Kidney epithelial cell (primary cell): ENCODE measurements at places on chromosomes 6 and 20.

- no peak for DNase-seq
Measured at GRCh38 chr6:109121411-109121810, 26.1 kb downstream of the CEP57L1 start.

DNA sequence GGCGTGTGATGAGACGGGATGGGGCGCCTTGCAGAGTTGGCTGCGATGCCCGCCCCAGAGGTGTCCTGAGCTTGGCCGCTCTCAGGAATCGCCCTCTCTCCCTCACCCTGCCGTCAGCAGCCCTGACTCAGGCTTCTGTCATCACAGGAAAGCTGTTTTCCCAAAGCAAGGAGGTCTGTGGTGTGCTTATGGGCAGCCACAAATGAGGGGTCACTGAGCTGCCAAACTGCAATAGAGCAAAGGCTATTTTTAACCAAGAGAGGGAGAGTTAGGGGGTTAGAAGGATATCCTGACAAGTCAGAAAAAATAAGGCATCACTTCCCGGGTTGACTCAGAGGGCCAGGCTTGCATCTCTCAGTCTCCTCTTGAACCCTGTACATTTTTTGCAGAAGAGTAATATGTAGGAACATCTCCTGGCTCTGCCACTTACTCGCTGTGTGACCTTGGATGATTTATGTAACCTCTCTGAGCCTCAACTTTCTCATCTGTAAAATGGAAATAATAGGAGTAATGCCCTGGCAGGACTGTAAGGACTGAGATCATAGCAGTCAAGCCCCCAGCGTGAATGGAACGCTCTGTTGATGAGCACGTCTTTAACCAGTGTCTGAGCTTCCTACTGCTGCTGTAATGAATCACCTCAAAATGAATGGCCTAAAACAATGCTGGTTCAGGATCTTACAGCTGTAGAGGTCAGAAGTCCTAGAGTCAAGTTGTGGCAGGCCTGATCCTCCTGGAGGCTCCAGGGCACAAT, 181.9 kb downstream of the NFATC2 start:
- peak; percentile 97 for DNase-seq

DNA sequence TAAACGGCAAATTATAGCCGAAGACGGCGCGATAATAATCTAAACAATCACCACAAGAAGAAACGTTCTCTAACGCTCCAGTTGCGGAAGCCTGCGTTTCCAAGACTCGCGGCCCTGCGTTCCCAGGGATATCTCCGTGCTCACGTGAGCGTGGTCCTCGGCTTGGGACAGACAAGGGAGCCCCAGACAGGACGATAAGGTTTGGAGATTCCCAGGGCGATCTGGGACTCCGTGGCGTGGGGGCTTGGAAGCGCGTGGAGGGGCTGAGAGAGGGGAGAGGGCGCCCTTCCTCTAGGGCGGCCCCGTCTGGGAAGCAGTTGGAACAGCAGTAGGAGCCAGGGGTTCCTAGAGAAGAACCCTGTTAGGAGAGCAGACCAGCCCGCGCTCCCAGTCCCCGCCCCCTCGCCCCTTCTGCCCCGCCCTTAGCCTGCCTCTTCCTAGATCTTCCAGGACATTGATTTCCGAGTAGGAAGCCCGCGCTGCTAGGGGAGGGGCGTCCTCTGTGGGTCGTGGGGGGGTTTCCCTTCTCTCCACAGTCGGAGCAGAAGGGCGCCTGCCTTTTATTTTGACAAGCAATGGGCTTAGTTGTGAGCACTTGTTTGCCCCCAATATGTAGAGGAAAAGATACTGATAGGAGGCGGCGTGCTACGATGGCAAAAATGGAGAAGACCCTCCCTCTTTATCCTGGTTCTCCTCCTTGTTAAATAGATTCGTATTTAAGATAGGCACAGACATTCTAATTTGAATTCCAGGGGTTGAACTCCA, 10.6 kb downstream of the NRN1 start:
- no peak for DNase-seq

GRCh38 chr6:118719351-118720124, 68.1 kb upstream of the CEP85L start:
- DNase-seq: no peak

DNA sequence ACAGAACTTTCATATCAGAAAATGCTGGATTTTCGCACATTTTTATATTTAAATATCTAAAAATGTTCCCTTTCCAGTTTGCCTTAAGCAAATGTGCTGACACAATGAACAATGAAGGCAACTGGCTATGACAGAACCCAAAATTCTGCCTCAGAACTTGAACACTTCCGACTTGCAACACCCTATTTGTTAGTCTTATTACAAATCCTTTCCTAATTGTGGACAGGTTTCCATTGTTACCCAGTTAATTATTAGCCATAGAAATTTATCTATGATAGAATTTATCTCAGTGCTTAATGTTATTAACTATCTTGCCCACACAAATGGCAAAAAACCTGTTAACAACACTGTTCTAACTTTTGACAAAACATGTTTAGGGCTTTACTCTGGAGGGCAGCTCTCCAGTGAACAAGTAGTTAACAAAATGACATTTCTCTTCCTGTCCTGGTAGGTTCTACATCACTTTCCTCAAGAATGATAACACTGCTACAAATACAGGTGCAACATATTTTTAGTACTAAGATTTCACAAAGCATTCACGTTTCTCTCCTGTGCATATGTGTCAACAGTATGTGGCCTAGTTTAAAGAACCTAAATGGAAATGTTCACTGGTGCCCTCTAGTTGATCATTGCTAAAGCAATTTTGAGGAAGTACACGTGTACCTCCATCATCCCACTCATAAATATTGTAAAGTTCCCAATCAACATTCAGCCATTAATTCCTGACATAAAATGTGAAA, 58.4 kb downstream of the HIVEP2 start:
- DNase-seq: no peak

DNA sequence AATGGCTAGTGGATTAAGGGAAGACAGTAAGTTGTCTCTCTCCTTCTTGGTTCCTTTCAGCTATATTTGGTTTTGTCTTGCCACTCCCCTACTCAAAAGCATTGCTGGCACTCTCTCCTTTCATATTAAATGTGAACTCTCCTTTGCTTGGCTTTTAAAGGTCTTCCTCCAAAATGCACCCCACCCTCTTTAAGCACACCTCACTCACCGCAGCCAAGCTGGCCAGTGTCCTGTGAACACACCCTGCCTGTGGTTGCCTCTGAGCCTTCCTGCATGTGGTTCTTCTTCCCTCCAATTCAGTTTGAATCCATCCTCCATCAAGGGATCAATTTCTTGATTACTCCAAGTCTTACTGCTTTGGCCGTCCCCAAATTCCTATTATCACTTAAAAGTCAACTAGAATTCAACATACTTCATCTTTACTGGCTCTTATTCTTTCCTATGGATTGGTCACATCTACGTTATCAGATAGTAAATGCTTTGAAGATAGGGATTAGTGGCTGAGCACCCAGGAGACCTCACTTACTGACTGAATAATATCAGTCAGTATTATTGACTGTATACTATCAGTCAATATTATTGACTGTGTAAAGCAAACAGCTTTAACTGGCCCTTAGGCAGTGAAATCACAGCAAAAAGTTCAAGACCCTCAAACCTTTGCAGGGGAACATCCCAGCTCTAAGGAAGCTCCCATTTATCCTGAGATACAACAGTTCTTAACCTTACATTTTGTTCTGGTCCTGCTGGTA, 41.6 kb upstream of the SPDEF start:
- no peak for DNase-seq

GRCh38 chr6:163775313-163775712, 360.8 kb downstream of the QKI start:
- DNase-seq: no peak

- no peak for DNase-seq
Measured at GRCh38 chr6:153059757-153060156, 57.2 kb upstream of the MTRF1L start.

DNA sequence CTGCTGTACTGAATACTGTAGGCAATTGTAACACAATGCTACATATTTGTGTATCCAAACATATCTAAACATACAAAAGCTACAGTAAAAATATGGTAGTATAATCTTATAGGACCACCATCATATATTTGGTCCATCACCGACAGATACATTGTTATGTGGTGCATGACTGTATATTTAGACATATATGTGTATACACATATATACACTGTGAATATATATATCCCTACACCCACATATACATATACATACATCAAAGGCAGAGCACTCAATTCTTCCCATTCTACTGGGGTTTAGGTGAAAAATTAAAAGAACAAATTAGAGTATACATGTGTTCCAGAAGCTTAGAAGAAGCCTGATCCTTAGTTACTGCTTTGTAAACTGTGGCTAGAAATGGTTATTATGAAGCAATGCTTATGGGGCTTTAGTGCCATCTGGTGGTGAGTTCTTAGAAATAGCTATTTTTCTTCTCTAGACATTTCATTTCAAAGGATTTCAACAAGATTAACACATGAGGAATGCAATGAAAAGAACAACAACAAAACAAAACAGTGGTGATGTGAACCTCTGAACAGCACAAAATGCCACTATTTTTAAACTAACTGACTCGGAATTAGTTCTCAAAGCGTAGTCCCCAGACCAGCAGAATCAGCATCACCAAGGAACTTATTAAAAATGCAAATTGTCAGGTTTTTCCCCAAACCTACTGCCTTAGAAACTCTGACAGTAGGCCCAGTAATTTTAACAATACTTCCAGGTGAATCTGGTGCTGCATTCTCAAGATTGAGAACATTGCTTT, 38.0 kb downstream of the PKHD1 start:
- DNase-seq: no peak

- no peak for DNase-seq
Measured at GRCh38 chr6:1619098-1619672, 9.5 kb downstream of the FOXC1 start.

DNA sequence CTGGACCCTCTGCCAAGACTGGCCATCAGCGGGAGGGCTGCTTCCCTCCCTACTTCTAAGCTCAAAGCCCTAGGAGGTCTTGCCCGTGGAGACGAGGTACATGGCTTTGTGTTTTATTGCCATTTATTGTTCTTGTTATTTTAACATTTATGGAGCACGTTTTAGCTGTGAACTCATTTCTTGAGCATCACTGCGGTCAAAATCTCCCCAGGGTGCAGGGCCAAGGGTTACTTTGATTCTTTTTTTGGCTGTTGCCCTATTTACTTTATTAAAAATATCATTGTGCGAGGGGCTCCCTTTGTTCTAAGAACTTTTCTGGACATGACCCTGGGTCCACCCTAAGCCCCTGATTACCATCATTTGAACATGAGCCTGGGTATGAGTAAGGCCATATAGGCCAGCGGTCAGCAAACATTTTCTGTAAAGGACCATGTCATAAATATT, 51.6 kb downstream of the EYA2 start:
- DNase-seq: no peak

- DNase-seq: no peak
Measured at GRCh38 chr20:41469868-41470267, 103.2 kb upstream of the EMILIN3 start.

DNA sequence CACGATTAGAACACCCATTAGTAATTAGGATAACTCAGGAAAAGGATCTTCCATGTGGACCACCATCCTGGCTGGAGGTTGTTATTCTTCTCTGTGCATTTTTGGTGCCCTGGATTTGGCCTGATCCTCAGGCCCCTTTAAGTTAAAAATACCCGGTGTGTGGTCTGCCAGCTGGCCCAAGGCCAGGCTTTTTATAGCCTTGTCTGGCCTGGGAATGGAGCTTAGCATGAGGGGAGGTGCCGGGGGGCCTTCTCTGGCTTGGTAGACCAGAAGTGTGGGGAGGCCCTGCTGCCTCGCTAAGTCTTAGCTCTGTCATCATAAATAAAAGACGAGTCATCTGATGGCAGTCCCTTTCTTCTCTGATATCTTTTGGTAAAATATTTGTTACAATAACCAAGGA, 71.4 kb downstream of the ARID1B start:
- no peak for DNase-seq

- DNase-seq: no peak
Measured at GRCh38 chr6:149084026-149084425, 233.5 kb upstream of the TAB2 start.

DNA sequence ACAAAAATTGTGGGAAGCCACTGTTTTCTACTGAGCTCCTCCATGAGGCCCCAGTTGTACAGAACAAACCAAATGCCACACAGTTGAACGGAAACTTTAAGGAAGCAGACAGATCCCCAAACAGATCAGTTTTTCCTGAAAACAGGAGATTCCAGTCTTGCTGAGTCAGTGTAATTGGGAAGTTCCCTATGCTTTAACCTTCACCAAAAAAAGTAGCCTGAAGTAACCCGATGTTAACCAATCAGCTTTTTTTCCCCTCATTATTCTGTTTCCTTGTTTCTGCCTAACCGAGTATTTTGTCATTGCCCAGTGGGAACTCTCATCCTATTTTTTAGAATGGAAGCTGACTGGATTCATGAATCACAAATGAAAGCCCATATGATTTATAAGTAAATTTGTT, 36.7 kb downstream of the MARCKS start:
- no peak for DNase-seq

GRCh38 chr6:41587131-41587879, 41.1 kb downstream of the FOXP4 start:
- DNase-seq: no peak

- no peak for DNase-seq
Measured at GRCh38 chr20:49942942-49943341, 6.7 kb downstream of the RNF114 start.

DNA sequence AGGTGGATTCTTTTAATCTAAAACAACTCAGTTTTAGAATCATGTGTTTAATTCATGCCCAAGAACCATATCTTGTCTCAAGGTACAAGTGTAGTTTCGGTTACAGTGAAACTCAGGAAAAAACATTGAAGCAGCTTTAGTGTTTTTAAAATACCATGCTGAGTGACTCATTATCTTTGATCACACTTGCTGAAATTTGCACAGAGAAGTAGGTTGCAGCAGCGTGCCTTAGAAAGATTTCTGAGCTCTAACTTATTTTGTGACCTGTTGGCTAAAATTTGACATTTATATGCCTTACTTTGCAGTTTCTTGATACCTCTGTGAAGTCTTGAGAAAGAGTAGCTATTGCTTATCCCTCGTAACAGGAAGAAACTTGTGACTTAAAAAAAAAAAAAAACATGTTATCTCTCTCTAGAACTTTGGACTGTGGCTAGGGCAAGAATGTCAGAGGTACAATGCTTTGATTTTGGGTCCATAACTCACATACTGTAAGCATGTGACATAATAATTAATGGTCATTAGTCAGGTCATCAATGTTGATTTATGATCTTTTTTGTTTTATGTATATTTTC, 34.5 kb upstream of the FUCA2 start:
- DNase-seq: no peak

DNA sequence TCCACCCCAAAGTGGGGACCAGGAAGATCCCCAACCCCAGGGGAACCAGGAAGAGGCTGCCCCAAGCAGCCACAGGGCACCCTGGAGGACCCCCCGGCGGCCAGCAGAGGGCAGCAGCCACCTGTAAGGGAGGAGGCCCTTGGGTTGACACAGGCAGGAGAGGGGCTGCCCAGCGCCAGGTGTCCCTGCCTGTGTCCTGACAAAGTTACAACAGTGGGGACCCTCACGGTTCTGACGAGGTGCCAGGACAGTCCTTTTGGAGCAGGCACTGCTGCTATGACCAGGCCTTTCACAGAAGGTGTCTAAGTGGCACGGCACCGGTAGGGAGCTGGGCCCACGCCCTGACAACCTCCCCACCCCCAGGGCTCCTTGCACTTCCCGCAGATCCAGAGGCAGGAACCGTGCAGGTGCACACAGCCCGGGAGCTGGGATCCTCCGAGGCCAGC, 176.7 kb downstream of the BMP7 start:
- no peak for DNase-seq
